HT-29 (cell line): ENCODE measurements at places on chromosomes 2 and 18. TPM values are rescaled to one million over a fixed set of nuclear protein-coding genes. Genes with fewer than 3 reads are reported as not detected.

The TBR1 gene
- not detected in 2 replicates for total RNA-seq

DNA sequence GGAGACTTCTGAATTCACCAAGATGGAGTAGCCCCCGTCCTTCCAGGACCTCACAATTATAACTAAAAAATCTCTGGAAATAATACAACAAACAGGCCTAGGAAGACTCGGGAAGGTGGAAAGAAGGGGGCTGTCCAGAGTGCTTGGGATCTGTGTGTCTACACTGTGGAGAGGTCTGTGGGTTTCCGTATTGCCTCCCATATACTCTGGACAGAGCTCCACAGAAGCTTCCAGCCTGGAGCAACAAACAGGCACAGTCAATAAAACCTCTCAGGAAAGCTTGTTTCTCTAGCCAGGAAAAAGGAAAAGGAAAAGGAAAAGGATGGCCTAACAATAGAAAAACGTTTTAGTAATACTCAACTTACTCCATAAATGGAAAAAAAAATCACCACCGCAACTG is 655.9 kb downstream of the DSC3 start:
- DNase-seq = no peak

DNA sequence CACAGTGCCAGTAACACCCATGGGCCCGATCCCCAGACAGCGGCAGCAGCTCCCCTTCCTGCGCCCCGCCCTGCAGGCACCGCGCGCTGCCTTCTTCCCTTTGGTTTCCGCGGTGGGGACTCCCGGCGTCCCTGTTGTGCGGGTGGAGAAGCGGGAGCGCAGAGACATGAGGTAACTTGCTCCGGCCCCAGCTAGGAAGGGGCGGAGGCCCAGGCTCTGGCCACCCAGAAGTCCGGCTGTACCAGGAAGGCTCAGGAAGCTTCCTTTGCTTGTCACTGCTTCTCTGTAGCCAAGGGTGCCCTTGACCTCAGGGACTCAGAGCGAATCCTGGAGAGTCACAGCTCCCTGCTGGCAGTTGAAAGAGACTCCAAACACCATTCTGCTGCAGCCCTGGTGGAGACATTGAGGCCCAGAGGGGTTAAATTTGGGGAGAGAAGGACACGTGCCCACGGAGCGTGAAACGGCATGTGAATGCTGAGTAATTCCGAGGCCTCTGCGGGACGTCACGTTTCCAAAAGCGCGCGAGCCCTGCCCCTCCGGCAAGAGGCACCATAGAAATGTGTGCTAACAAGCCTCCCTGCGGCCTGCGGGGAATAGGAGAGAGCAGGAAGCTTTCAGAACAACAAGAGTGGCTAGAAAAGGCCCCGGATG is 6.7 kb upstream of the ADCY3 start:
- DNase-seq = no peak

DNA sequence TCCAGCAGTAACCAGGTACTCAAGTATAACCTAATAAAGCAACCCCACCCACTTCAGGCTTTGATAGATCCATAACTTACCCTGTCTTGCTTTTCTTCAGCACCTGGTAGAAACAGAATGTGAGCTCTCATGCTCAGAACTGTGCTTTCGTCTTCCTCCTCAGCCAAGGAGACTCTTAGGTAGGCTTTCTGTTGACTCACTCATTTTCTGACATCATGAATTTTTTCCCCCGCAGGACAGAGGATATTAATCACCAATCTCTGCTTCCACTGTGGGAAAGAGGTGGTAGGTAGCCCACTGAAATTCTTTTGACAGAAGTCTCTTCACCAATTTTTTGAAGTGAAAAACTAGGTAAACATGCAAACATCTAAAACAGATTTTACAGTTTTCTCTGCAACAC is 241.2 kb upstream of the KCNJ3 start:
- DNase-seq = no peak

The UPP2 gene
- total RNA-seq = not detected in 2 replicates

DNA sequence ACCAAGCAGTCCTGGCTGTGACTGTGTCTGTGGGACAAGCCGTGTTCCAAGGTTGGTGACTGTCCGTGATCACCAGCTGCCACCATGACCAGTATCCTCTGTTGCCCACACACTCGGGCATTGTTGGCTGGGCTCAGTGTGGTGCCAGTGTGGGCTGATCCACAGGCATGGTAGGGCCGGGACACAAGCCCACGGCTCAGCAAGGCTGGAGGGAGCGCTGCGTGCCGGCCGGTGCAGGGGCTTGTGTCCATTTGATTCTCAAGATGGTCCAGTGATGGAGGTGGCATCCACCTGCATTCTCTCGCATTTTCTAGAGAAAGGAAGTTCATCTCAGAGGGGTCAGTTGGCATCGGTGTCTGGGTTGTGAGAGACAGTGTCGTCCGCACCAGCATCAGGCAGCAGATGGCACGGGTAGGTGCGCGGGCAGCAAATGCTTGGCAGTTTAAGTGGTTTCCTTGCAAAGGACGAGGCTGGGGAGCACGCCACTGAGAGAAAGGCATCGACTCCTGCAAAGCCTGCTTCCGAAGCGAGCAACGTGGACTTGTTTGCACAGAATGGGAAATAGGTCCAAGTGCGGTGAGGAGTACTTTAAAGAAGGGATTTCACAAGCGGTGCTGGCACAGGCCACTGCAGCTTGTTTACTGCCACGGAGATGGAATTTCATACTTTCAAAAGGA is 20.9 kb downstream of the TWIST2 start:
- DNase-seq = no peak

DNA sequence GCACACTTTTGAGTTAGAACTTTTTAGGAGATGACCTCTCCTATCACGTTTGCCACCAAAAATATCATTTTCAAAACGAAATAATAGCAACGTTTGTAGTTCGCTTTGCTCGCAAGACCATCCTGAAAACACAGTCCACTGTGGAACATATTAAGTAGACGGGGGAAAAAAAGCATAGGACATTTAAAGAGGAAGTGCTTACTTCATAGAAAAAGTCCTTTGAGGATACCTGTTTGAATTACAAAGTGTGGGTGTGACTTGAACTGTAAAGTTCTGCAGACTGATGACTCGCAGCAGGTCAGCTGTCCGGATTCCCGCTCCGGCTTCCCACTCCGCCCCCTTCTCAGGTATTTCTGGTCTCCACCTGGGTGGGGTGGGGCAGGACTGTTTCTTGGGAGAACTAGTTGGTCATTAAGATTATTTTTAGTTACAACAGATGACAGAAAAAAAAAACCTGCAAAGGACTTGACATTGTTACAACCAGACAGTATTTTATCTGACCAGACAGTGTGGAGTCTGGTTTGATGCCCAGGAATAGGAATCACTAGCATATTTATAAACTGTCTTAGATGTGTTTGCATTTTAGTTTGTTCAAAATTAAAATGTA is 13.3 kb downstream of the CNOT11 start:
- peak; percentile 71 for DNase-seq

DNA sequence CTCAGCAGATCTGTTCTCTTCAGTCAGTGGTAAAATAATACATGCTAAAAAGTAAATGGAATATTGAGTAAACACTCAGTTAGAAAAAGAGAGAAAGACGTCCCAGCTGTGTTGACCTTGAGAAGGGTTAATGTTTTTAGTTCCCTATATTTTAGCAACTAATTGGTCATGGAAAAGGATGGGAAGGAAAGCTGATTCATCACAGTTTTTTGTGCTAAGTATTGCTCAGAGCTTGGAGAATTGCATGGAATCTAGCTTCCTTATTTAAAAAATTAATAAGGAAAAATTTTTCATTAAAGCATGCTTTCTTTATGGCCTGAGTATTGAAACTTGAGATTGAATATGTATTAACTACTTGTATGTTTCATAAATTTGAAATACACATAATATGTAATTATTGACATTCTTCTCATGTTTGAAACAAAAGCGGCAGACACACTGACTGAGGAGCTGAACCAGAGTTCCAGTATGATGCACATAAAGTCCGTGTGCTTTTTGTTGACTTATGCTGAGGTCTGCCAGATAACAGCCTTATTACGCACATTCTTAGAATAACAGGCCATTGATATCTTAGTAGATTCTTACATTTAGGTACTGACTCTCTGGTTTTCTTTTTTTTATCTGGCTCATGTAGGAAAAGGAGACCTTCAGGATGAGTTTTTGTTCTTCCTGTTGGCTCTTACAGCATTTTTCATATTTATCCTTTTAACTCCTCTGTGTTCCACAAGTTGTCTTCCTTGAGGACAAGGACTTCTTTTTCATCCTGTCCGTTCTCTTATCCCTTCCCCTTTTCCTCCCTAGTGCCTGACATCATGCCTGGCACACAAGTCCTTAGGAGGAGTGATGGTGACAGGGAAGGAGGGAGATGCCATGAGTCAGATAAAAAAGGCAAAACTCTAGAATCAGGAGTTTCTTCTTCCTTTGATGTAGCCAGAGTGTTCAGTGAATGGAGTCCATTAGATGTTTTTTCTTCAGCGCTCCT is 194.1 kb downstream of the PTPRM start:
- no peak for DNase-seq

DNA sequence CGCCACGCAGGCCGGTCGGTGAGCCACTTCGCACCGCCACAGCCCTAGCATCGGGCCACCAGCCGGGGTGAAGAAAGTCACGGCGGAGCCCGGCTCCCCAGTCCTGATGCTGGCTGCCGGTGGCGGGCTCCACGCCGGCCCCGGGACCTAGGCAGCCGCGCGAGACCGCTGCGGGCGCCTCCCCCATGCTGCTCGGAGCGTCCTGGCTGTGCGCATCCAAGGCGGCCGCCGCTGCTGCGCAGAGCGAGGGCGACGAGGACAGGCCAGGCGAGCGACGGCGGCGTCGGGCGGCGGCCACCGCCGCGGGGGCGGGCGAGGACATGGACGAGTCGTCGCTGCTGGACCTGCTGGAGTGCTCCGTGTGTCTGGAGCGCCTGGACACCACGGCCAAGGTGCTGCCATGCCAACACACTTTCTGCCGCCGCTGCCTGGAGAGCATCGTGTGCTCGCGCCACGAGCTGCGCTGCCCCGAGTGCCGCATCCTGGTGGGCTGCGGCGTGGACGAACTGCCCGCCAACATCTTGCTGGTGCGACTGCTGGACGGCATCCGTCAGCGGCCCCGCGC is 433 bp downstream of the SH3RF3 start:
- DNase-seq = no peak

DNA sequence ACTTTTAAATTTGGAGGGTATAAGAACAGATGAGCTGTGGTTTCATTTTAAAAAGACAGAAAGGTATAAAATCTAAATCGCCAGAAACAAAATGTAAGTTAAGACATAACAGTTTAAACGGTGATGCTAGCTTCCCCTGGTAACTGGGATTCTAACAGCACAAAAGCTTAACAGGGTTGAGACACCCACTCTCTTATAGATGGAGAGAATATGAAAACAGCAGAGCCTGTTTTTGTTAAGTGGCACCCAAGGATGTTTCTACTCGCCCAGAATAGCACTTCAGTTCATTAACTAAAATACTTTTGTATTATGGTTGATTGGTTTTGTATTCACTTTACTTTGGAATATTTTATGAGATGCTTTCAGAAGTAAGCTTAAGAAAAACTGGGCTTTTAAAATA is 151.9 kb upstream of the RND3 start:
- no peak for DNase-seq

DNA sequence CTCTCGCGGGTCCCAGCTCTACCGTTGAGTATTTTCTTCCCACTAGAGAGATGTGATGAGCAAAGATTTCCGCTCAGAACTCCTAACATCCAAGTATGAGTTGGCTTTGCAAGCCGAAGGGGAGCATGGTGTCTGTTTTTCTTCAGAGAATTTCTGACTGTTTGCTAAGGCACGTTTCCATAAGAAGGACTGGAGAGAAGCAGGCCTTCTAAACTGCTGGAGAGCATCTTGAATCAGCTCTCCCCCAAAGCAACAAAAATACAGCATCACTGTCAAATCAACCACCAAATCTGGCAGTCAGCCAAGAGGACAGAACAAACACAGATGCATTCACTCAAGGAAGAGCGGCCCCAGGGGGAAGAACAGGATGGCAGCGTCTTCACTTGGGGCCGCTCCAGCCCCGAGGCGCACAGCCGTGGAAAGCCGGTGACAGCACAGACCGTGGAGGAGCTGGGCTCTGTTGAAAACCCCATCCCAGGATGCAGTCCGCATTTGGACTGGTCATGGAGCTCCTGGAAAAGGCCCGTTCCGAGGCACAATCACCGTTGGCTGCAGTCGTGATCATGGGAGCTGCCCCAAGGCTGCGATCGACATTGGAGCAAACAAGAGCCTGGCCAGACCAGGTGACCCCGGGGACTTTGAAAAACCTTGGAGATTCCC is 101.4 kb downstream of the NFATC1 start:
- DNase-seq = no peak

The RTP5 gene
- not detected in 2 replicates for total RNA-seq

DNA sequence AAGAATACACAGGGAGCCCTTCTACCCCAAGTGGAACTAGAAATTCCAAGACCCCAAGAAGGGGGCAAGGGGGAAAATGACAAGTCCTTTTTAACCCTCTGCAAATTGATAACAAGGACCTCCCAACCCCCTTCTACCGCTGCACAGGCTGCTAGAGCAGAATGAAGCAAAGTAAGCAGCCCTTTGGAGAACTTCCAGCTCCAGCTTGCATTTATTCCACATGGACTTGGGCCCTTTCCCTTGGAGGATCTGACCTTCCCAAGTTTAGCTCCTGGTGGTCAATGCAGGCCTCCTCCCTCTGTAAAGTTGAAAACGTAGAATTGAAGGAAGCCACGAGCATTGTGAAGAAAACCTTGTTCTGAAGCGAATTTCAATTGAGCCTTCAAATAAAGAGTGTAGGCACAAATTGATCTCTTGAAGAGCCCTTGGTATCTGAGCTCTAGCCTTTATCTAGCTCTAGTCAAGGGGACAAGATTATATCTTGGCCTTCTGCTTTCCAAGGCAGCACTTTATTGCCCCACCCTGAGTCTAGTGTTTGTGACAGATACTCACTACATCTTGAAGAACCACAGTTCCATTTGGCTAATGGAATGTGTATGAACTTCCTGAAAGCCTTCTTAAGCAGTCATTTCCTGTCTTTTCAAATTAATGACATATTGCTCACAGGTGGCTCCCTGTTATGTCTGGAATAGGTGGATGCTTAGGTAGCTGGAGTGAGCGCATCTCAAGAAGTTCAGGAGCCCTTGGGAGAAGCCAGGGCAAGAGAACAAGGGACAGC is 37.2 kb downstream of the SLC14A2 start:
- no peak for DNase-seq

GRCh38 chr2:65388596-65389390 is 43.6 kb downstream of the SPRED2 start:
- no peak for DNase-seq

The GALR1 gene
- total RNA-seq = not detected in 2 replicates

The PLB1 gene
- total RNA-seq = 0.26 TPM in 1 of 2 replicates, not detected in the other

- DNase-seq = peak; percentile 97
Observed at GRCh38 chr2:160207804-160208654, 8.0 kb upstream of the ITGB6 start.

GRCh38 chr2:95058466-95058988 is 33.0 kb downstream of the MAL start:
- no peak for DNase-seq

- no peak for DNase-seq
Observed at GRCh38 chr2:118249531-118249930, 161.3 kb downstream of the INSIG2 start.

DNA sequence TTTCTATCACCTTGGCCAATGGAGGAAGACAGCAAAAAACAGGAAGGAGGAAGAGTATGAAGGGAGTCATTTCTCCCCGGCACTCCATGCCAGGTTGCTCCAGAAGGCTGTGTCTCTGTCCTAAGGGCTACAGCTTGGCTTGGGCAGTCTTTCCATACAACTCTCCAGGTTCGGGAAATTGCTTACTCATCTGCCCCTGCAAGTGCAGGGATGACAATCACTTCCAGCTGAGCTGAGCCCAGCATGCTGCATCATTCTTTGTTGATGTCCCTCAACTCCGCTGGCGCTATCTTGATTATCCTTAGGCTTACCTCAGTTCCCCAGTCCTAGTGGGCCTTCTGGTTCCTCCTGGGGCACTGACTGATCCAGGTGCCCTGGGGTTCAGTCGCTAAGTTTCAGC is 86.9 kb upstream of the COPS8 start:
- DNase-seq = no peak

GRCh38 chr2:85250045-85250444 is 77.7 kb downstream of the TGOLN2 start:
- no peak for DNase-seq

The HOXD1 gene
- total RNA-seq = not detected in 2 replicates
